ENCODE measurements at places on chromosomes 5 and 9. TPM values are rescaled to one million over a fixed set of nuclear protein-coding genes. Genes with fewer than 3 reads are reported as not detected.

SNX24 gene
- 20.3 TPM for total RNA-seq

DNA sequence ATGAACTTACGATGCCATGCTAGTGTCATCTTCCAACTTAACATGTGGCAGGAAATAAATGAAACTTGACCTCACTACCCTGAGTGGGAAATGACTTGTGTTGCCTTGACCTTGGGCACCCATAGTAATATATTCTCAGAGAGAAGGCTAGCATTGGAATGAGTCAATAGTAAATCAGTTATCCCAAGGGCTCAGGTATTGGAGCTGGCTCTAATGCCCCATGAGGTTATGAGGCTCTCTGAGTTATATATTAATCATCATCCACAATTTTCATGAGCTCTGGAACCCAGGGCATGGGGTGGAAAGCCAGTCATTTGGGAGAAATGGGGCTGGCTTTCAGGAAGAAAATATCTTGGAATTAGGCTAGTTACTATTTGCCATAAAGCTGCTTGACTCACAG, 42.4 kb upstream of the SMIM32 start:
- no peak for DNase-seq

DNA sequence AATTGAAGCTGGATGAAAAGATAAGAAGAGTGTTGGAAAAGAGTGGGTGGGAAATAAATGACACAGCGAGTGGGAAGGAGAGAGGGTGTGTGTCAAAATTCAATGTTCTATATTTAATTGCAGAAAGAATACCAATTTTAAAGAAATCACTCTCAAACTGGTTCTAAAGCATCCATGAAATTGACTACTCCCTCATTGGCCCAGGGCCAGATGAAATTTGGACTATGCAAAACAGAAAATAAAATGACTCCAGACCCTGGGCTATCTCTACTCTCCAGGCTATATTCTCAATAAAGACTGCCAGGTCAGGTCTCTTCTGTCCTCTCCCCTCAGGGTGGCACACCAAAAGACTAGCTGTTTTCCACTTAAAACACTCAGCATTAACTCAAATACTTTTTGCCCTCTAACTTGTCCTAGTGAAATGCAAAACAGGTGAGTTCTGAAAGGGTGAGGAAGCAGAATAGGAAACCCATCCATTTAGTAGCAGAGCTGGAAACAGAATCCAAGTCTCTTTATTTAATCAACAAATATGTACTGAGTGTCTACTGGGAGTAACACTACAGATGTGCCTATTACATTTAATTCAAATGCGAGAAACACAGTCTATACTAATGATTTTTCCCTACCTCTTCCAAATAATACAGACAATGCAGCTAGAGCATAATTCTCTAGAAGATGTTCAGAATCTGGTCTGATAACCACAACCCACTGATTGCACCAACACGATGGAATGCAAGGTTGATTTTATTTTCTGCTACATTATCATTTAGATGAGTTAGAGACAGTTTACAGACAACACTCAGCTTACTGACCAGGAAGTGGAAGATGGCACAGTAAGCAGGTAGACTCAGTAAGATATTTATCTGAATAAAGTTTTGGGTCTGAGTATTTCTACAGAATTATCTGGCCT, 42.1 kb downstream of the EFCAB9 start:
- peak; percentile 22 for DNase-seq

DNA sequence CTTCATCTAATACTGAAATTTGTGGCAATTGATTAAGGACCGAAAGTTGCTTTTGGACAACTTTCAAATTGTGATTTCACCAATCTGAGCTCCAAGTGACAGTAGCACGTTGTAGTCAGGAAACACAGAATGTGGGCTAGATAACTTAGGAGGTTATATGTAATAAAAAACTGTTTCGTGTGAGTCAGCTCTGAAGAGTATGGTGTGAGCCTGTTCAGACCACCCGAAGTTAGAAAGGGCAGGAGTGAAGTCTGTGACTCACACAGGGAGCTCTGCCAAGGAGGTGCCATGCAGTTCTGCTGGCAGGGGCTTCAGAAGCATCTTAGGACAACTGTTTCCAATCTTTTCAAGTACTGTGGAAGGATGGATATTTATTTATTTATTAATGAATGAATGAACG, 16.4 kb upstream of the ZBTB34 start:
- peak; percentile 65 for DNase-seq

DNA sequence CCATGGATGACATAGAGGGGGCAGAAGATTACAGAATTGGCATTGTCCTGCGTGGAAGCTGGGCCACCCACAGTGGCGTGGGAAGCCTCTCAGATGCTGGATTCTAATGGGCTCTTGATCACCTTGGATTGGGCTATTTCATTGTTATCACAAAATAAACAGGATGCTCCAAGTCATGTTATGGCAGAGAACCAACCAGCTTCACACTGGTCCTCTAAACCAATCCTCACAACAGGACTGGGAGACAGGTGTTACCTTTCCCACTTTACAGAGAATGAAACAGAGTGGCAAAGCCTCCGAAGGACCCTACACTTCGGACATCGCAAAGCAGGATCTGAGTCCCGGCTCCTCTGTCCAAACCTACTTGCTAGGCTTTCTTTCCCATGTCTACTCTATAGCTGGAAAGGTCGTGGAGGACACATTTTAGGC, 455 bp upstream of the SMIM3 start:
- DNase-seq, result peak; percentile 80

GRCh38 chr9:114732823-114733222, 50.8 kb upstream of the TEX48 start:
- DNase-seq, result no peak

DNA sequence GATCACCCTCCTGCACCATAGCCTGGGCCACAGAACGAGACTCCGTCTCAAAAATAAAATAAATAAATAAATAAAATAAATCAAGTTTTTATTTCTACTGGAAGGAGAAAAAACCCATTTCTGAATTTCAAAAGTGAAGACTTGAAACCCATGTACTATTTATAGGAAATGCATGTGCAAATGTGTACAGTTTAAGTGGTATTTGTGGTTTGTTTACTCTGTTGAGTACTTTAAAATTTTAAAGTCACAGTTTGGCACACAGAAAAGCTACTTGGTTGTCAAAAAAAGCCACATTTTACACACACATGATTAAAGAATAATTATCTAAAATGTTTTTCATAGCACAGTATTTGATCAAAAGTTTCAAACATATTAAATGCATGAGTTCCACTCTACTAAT, 43.6 kb downstream of the NR3C1 start:
- no peak for DNase-seq

- DNase-seq, result peak; percentile 58
Measured at GRCh38 chr5:72920690-72921502, 34.9 kb upstream of the FCHO2 start.

SAPCD2 gene
- total RNA-seq, result 0.26 TPM

All from fibroblast of lung (primary cell).